ENCODE measurements at places on chromosomes 2 and 18.
A peak's percentile ranks its signal among the peaks of the same experiment; 100 is the strongest.

DNA sequence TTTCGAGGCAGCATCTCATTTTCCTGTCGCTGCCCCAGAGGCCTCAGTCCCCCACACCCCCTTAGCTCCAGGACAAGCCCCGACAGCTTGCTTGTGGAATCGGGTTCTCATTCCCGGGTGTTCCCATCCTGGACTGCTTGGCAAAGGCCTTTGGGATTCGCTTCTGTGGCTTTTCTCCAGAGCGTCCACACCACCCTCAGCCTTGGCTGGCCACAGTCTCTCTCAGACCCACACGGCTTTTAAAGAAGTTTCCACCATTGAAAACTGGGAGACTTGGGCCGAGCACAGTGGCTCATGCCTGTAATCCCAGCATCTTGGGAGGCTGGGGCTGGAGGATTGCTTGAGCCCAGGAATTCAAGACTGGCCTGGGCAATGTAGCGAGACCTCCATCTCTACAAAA is 2.7 kb downstream of the ESPNL start:
- DNase-seq, result no peak

GRCh38 chr2:98012561-98012991 is 16.8 kb upstream of the TMEM131 start:
- no peak for DNase-seq

GRCh38 chr18:50590593-50590992 is 30.7 kb downstream of the MAPK4 start:
- DNase-seq, result no peak

- no peak for DNase-seq
Measured at GRCh38 chr2:66560683-66561082, 125.8 kb downstream of the MEIS1 start.

GRCh38 chr2:120830096-120830830 is 94.6 kb downstream of the GLI2 start:
- DNase-seq, result no peak

DNA sequence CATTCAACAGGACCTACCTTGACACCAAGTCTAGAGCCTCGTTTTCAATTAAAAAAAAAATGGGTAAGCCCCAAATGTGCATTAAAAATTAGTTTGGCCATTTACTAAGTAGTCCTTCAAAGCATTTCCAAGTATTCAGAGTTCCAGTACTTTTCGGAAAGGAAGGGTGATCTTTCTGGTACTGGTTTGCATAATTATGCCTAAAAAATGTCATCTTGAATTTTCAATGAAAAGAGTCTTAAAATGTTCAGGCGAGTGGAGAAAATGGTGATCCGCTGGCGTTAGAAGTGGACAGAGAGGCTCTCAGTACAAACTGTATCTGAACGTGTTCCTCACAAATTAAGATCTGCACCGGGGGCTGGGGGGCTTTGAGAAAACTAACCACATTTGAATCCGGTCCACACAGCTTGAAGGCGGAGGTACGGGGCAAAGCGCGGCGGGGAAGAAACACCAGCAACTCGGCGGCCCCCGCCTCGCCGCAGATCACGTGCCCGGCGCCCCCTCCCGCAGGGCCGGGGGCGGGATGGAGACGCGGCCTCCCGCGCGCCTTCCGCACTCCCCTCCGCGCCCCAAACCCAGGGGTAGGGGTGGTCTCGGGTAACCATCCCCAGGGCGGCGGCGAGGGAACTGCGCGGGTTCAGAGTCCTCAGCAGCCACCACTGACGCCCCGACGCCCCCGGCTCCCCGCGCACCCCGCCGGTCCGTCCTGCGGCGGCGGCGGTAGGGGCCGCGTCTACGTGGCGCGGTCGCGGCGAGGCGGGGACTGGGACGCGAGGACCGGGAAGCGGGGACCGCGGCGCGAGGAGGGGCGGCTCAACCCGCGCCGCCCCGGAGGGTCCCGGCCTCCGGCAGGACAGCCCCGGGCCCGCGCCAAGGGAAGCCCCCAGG is 564 bp downstream of the LPIN2 start:
- no peak for DNase-seq

DNA sequence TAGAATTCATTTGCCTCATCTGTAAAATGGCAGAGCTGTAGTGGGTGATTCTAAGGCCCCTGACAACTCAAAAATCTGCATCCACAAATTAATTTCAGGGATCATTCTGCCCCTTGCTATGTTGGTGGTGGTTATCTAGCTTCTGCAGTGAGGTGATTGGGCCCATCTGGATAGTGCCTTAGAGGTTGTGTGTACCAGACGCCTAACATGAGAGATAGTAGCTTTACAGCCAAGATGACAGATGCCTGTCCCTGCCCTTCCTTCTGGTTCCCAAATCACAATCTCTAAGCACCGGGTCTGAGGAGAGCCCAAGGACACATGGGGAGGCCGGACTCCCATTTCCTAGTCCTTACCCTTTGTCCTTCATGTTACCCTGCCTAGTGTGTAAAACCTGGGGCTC is 51.1 kb upstream of the TNP1 start:
- DNase-seq, result no peak

GRCh38 chr2:220981926-220982325 is 590.2 kb downstream of the EPHA4 start:
- DNase-seq, result no peak

DNA sequence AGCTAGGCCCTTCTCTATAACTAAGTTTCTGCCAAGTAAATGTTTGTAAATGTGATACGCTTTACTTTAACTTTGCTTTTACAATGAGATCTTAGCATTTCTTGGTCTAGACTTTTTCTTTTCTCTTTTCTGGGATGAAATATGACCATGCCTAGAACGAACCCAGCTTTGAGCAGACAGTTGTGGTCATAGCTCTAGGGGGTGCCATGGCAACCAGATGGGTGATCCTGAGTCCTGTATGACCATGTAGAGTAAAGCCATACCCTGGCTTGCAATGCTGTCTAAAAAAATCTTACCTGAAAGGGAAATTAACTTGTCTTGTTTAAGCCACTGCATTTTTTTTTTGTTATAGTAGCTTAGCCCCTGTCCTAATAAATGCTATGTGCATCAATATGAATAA is 956.3 kb downstream of the SLC4A3 start:
- DNase-seq, result no peak

DNA sequence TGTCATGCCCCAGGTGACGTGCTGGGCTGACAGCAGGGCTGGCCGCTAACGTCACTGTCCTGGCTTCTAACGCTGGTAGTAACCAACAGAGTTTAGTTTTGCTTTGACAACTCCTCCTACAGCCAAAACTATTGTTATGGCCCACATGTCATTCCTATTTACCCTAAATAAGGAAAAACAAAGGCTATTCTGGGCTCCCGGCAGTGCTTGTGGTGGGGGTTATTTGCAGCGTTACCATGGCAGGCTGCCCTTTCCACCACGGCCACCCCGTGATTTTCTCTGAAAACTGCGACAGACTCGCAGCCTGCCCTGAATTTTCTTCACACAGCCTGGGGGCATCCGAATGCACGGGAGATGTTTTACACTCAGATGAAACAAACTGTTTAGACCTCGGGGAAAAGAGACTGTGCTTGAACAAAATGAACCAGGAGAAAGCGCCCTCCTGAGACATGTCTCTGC is 115.2 kb downstream of the FAM210A start:
- no peak for DNase-seq

- DNase-seq, result no peak
Measured at GRCh38 chr18:68662754-68663153, 52.2 kb downstream of the TMX3 start.

- DNase-seq, result no peak
Measured at GRCh38 chr2:26974352-26974751, 3.9 kb downstream of the MAPRE3 start.

DNA sequence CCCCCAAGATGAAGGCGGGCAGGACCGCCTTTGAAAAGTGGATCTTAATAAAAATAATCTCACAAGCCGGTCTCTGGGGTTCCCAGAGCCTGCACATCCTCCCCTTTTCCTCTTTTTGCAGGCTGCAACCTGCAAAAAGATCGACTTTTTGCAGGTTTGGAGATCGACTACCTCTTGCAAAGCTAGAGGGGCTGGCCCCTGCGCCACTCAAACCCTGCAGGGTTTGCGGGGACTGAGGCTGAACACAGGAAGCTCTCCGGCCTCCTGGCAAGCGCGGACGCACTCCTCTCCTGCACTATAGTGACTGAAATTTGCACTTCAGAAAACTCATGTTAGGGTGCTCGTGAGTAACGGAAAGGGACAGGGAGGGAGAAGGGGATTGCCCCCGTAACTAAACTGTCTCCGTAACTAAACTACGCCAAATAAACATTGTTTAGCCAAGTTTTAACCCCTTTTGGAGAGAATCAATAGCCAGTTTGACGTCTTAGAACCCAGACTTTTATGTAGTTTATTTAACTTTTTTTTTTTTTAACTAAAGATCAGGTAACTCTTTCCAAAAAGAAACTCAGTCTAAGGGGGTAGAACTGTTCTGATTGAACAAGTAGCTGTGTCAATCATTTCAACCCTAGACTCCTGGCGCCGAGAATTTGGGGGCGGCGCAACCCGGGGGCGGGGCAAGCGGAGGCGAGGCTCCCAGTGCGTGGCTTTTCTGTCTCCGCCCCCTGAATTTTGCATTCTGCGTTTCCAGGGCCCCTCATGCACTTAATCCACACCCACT is 2.5 kb downstream of the IGFBP5 start:
- peak; percentile 52 for DNase-seq

DNA sequence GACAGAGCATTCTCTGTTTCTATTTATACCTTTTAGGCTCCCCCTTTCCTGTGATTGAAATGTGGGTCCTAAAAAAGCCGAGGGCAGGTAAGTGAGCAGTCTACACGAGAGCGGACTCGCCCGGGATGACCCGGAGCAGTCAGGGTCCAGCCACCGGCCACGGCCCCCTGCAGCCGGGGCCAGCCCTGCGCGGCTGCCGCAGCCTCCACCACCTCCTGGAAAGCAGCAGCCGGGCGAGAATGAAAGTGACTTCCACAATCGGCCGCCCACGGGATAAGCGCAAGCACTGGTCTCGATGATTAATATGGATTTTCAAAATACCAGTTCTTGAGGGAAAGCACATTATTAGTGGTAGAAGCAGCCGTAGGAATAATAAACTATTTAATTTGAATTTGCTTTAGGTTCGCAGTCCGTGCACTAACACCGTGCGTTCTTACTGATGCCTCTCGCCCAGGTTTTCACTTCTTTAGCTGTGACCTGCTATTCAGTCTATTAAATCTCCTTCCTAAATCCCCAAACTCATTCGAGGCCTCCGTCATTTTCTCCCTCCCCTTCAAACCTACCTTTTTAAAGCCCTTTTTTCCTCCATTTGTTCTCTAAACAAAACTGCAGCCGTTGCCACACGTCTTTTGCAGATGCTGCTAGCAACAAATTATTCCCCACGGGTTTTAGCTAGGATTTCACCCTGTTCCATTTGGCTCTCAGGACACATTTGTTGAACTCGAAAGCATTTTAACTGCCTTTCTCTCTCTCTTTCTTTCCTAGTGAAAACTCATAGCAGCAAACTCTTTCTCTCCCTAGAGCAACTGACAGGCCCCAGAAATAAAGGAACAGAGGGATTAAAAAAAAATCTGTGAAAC is 1015.1 kb upstream of the PIK3C3 start:
- DNase-seq, result no peak

GRCh38 chr2:239312081-239312511 is 88.7 kb downstream of the HDAC4 start:
- DNase-seq, result no peak

DNA sequence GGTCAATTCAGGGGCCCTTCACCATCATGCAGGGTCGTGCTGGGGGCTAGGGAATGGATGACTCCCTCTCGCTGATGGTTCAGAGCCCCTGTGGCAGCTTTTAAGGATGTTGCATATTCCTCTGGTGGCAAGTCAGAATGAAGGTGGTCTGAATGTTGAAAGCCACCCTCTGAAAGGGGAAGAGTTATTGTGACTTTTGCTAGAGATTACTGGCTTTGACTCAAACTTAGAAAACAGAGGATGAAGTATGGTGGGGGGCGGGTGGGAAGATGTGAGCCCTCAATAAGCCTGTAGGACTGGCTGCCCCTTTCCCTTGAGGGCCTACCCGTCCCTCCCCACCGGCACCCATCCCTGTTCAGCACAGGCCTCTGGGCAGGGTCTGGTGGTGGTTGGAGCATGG is 23.2 kb downstream of the MC2R start:
- DNase-seq, result no peak

- no peak for DNase-seq
Measured at GRCh38 chr2:11581124-11581796, 47.4 kb downstream of the GREB1 start.

GRCh38 chr18:62526098-62527025 is 3.5 kb downstream of the ZCCHC2 start:
- DNase-seq, result peak; percentile 45

GRCh38 chr2:219444566-219445091 is 10.0 kb downstream of the SPEG start:
- no peak for DNase-seq

GRCh38 chr18:1057367-1057766 is 152.7 kb downstream of the ADCYAP1 start:
- DNase-seq, result no peak

- peak; percentile 16 for DNase-seq
Measured at GRCh38 chr18:5975111-5976002, 80.0 kb upstream of the TMEM200C start.

- DNase-seq, result no peak
Measured at GRCh38 chr2:43194121-43194869, 32.1 kb downstream of the ZFP36L2 start.

DNA sequence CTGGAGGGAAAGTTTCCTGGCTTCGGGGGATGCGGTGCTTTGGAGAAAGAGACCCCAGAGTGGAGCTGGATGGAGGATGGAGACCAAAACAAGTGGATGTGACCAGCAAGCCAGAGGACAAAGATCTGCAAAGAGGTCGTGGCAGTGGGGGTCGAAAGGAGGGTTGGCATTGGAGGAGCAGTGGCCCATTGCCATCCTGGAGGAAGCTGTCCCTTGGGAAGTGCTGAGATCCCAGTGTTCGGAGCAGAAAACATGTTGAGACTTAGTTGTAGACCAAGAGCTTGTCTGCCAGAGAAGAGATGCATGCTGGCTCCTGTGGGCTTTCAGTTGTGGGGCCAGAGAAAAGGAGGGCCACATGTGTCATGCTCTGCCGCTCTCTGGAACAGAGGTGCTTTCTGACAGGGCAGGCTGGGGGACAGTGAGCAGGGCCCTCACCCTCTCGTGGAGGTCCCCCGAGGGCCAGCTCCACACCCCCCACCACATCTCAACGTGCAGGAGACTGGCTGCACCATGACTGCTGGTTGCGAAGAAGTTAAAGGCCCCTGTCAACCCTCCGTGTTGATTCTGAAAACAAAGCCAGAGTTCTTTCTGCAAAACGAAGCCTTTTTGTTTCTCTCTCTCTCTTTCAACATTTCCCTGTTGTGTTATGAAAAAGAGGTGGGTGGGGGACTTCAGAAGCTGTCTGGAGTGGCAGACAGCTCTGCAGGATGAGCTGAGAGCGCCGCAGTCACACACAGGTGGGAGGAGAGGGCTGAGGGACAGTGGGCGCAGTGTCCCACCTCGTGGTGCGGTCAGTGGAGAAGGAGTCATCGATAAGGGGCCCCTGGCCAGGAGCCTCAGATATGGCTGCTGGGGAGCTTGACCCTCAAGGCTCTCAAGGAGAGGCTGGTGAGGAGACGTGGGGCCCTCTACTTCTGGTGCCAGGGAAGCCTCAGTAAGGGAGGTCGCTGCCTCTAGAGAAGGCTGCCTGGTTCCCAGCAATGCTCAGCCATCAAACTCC is 77.6 kb upstream of the BCL2L11 start:
- no peak for DNase-seq

Measured in AG09319 (cell line).